Pancreas (tissue), 10 donors: ENCODE measurements at places on chromosomes 5 and 9.
A peak's percentile ranks its signal among the peaks of the same experiment; 100 is the strongest.

DNA sequence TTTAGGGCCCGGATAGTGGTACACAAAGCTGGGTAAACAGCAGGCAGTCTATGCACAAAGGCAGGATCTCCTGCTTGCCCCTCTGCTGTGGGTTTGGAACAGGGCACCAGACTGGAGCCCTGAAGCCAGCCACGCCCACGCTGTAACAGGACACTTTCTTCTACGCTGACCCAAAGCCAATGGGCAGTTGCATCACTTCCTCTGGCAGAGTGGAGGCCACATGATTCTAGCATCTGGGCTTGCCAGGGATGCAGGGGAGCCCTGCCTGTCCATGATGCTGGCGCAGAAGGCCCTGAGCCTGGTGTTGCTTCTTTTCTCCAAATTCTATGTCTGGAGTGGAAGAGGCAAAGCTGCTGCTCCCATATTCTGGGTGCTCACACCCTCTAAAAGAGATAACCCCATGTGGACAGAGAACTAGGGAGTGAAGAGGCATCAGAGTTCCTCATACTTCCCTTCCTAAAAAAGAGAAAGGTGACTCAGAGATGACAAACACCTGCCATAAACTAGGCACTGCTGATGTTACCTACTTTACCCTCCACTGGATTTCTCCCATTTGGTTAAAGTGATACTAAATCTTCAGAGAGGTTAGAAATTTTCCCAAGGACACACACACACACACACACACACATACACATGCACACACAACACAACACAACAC is 260.3 kb upstream of the KLF4 start:
- DNase-seq, result no peak

DNA sequence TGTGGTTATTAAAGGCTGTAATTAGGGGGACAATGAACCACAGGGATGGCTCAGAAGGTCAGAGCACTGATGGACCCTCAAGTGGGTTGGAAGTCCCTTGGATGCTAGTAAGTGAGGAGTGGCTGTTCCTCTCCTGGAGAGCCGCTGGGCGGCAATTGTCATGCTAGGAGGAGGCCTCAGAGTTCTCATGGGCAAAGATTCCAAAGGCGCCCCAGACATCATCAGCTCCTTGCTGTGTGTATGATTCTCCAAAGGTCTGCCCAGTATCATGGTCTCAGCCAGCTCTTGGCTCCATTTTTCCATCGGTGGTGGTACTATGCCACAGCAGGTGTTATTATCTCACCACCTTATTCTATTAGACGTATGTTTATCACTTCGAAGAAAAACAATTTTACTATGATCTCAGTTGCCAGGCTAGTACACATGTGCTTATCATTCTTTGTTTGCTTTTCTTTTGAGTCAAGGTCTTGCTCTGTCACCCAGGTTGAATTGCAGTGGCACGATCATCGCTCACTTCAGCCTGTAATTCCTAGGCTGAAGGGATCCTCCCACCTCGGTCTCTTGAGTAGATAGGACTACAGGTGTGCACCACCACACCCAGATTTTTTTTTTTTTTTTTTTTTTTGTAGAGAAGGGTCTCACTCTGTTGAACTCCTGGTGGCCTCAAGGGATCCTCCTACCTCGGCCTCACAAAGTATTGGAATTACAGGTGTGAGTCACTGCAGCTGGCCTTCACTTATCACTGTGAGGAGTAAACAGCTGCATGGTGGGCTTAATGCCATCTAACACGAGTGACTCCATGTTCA is 46.8 kb downstream of the EXOSC2 start:
- DNase-seq, result peak; percentile 59

GRCh38 chr9:76206821-76207220 is 187.4 kb downstream of the RFK start:
- no peak for DNase-seq

DNA sequence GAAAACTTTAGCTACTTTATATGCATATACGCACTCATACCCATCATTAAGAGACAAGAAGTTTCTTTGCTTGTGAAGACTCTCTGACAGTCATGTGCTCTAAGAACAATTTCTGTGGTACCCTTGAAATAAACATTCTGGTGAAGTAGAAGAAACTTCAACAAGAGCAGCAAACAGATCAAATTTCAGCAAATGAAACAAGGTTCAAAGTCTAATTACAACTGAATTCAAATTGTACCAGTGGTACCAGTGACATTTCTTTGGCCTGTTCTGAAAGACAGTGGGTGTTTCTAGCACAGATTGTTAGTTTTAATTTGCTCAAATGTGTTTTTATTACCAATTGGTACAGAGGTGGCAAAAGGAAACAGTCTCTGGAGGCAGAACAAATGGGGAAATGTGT is 391.0 kb downstream of the CHSY3 start:
- DNase-seq, result no peak

DNA sequence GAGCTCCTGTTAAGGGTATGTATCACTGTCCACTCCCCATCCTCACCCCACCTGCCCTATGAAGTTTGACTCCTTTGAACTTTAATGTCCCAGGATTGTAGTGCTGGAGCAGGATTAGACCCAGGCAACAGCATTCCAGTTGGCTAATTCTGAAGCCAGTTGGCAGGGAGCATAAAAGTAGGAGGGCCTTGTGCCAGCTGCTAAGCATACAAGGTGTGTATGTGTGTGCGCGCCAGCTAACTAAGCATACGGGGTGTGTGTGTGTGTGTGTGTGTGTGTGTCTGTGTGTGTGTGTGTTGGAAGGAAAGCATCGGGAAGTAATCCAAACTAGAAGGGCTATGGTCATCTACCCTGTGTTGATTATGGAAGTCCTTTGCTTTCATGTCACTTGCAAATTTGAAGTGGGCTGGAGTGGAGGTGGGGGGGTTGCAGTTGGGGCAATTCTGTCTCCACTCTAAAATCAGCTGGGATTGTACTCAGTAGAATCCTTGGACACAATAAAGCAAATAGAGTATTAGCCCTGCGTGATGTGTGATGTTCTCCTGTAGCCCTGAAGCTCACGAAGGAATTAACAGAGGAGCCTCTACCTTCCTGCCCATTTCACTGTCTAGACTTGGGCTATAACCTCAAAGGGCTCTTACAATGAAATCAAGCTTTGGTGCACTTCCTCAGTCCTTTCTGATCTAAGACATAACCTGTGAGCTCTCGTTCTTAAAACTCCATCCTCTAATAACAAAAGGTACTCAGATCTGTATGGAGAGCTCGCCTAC is 26.9 kb downstream of the HMGCR start:
- DNase-seq, result peak; percentile 71

GRCh38 chr5:117333011-117333410 is 758.4 kb upstream of the SEMA6A start:
- no peak for DNase-seq

- no peak for DNase-seq
These were observed 44.4 kb downstream of the PARP8 start for GRCh38 chr5:50710838-50711237.

DNA sequence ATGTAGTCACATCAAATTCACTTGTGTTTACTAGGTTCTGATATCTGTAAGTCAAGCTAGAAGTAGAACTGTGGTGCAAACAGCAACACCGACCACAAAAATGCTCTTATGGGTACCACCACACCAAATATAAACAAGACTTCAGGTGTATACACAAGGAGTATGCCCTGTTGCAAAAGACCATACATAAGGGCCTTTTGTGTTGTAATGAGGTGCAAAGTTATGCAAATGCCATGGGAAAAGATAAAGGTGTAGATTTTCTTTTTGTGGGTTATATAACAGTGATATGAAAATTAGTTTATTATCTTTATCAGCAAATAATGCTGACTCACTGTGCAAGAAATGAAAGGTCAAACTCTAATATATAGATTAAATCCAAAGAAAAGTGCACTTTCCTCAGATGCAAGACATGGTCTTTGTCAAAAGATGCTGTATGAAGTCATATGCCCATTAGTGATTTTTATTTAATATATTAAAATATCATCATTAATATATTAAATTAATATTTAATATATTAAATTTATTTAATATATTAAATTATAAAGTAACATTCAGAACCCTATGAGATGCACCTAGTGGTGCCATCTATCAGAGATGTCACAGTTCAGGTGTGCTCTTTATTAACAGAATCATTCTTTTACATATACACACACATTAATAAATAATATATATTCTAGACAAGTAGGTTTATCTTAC is 26.7 kb upstream of the ALDH1A1 start:
- DNase-seq, result no peak

DNA sequence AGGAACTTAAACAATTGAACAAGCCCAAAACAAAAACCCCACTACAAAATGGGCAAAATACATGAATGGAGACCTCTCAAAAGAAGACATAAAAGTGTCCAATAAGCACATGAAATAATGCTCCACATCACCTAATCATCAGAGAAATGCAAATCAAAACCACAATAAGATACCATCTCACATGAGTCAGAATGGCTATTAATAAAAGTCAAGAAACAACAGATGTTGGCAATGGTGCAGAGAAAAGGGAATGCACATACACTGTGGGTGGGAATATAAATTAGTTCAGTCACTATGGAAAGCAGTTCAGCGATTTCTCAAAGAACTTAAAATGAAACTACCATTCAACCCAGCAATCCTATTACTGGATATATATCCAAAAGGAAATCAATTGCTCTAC is 337.4 kb upstream of the GRIA1 start:
- no peak for DNase-seq

DNA sequence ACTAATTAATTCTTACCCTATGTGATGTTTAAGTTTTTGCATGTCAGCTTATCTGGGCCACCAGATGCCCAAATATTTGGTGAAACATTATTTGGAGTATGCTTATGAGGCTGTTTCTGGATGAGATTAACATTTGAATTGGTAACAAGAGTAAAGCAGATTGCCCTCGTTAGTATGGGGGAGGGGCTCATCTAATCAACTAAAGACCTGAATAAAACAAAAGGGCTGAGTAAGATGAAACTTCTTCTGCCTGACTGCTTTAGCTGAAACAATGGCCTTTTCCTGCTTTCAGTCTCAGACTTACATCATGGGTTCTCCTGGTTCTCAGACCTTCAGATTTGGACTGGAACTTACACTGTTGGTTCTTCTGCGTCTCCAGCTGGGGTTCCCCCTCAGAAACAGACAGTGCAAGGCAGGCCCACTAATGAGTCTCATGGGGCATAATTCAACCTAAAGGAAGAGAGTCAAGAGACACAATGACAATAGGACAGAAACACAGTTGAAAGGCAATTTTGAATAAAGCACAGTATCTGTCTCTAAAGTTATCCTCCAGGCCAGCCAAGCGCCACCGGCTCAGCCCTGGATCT is 288.4 kb downstream of the CAAP1 start:
- DNase-seq, result no peak

GRCh38 chr5:124104344-124104743 is 592.4 kb downstream of the CSNK1G3 start:
- no peak for DNase-seq

GRCh38 chr5:96031180-96031579 is 69.5 kb upstream of the ELL2 start:
- DNase-seq, result no peak

DNA sequence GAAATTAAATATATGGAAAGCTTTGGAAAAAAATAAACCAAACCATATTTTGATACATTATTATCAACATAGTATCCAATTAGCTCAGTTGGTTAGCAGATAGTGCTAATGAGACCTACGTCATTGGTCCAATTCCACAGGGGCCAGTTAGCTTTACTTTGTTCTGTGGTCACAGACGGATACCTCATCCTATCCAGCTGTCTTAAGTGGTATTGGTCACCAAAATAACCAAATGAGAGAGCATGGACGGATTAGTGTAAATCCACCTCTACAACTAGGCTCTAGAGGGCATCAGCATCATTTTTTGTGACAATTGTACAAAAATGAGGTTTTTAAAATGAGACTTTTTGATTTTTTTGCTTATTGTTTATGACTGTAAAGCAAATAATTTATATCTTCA is 364.2 kb downstream of the KIAA0825 start:
- no peak for DNase-seq
